ENCODE measurements at places on chromosomes 4 and X. TPM values are rescaled to one million over a fixed set of nuclear protein-coding genes. Genes with fewer than 3 reads are reported as not detected.

MAGEA9B gene
- not detected for total RNA-seq

- no peak for DNase-seq
Measured at GRCh38 chrX:133190877-133191738, 27.0 kb downstream of the TFDP3 start.

DNA sequence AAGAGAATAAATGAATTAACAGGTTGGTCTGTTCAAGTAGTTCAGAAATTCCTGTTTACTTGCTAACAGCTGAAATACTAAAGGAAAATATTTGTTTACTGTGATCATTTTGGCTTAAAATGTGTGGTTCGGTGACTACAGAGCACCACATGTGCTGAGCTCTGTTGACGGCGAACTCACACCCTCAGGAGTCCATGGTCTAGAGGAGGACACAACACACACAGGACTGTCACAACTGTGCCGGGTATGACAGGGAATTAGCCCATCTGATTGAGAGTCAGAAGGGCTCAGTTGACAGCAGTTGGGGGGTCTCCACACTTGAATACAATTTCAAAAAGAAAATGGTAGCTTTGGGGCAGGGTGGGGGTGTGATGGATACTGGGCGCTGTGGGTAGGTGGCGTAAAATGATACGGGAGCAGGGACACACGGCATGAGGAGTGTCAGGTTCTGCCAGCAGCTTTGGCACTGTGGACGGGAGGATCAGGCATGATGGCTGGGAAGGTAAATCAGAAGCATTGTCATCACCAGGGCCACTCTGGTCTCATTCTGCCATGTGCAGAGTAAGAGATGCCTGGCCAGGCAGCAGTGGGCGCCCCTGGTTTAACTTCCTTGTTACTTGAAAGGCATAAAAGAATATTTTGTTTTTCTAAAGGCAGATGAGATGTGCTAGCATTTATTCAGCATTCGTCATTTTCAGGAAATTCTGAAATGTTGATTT is 33.3 kb downstream of the CLDN22 start:
- DNase-seq = no peak

DNA sequence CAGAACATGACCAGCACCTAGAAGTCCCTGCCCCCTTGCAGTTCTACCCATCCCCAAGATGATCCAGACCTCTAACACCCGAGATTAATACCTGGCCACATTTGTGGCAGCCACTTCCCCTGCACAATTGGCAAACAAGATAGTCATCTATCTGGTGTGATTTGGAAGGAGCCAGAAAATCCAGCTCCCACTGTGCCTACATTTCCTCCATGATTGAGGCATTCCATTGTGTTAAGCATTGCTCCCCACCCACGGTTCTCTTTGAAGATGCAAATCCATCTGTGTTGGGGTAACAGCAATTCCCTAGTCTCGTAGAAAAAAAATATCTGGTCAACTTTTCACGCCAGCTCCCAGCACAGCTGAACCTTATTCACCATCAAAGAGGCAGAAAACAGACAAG is 405.0 kb downstream of the BCOR start:
- DNase-seq = no peak

- DNase-seq = no peak
Measured at GRCh38 chrX:23396263-23396662, 61.6 kb downstream of the PTCHD1 start.

DNA sequence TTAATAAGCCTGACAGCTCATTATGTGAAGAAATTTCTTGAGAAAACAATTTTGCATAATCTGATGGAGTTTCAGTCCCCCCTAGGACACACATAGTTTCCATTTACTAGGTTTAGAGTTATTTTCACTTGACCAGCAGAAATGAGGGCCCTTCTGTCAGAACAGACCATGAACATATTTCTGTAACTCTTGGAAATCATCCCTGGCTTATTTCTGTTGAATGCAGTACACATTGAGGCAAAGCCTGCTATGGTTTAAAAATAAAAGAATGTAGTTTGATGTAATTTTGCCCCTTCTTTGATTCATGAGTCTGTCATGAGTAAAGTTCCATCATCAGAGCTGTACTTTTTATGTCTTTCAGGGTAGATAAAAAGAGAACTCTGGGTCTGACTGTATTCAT is 104.6 kb upstream of the ETNPPL start:
- DNase-seq = no peak

F8A2 gene
- not detected for total RNA-seq

HTT-AS gene
- not detected for total RNA-seq

- DNase-seq = no peak
Measured at GRCh38 chr4:80142394-80143306, 54.7 kb upstream of the PRDM8 start.

DKK2 gene
- total RNA-seq = not detected

DNA sequence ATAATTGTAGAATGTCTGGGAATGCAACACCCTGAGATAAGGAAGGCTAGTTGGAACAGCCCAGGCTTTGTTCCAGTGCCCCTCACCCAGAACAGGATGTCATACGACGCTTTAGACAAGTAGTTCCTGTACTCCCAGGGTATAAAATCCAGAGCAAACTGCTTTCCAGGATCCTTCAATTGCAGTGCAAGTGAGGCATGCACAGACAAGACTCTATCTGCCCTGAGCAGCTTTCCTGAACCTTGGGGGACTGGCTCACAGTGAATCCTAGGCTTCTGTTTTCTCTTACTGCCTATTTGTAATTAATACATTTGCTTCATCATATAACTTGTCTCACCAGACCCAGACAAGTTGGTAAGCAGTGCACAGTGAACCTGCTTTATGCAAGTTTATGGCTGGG is 48.4 kb upstream of the IL9R start:
- no peak for DNase-seq

DNA sequence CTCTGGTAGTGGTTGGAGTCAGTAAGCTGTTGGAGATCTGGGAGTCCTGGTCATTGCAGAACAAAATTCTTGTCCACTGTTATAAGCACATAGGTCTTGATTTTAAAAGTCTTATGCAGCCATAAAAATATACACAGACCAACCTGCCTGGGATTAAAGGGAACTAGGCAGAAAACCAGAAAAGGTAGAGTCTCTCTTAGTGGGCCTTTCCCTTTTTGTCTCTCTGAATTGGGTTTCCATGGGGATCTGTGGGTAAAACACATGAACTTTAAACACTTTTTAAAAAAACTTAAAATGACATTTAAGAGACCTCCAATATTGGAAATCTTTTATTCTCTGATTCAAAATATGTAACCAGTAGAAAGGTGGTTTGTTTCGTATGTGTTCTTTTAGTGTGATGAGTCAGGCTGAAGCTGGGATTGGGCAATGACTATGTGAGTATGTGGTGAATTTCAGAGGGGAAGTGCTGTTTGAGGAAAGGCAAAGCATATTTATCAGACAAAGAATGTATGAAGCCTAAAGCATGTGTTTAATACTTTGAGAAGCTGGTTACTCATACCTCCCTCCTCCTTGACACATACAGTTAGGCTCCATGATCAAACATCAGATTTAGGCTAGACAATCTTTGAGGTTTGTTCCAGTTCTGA is 29.6 kb downstream of the SLC16A2 start:
- peak; percentile 53 for DNase-seq
